ENCODE measurements at places on chromosomes 6 and 20.

- no peak for DNase-seq
Measured at GRCh38 chr6:2361195-2361594, 115.8 kb upstream of the GMDS start.

DNA sequence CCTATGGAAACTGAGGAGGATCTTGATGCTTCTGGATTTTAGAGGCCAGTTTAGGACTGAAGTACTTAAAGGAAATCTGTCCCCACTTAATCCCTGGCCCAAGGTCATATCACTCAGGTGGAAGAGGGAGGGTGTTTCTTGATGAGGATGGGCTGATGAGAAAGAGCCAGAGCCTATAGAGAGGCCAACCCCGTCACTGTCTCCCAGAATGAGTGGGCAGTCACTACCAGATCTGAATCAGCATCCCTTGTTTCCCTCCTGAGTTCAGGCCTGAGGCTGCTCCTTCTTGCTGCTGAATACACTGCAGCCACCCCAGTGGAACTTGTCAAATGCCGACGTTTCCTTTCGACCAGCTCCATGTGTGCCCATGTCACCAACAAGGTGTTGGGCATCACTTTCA lies 14.8 kb downstream of the ARMC12 start:
- no peak for DNase-seq

- DNase-seq = no peak
Measured at GRCh38 chr6:137758661-137759060, 108.4 kb upstream of the TNFAIP3 start.

DNA sequence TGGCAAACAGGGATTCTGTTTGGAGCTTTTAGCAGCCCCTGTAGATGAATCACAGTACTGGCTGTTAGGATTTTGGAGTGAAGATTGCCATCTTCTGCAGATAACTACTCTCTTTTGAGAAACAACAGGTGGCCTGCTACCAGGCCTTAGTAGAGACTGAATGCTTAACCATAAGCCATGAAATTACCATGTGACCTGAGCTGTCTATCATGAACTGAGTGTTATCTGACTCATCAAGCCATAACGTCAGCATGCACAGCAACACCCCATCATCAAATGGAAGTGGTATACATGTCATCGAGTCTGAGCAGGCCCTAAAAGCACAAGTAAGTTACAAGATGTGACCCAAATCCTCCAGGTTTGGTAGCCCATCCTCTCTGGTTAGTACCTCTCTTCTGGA lies 132.6 kb downstream of the GPR63 start:
- no peak for DNase-seq

GRCh38 chr6:150752409-150752808 lies 113.1 kb upstream of the MTHFD1L start:
- no peak for DNase-seq

GRCh38 chr20:8375898-8376297 lies 243.8 kb downstream of the PLCB1 start:
- DNase-seq = no peak

DNA sequence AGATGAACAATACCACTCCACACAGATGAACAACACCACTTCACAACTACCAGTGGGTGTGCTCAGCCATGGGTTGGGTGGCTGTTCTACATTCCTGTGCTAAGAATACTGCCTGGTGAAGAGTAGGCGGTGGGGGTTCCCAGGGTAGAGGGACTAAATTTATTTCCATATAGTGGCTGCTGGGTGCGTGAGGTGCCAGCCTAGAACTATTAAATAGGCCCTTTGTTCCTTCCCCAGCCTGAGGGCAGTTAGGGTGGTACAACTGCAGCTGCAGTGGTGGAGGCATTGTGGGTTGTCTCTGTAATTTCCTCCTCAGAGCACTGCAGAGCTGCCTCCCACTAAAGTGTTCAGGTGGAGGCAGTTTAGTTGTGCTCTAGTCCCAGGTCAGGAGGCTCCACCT lies 618.4 kb downstream of the MMUT start:
- DNase-seq = no peak

Data from A172 (cell line).